Stimulated activated CD8-positive, alpha-beta memory T cell treated with anti-CD3 and anti-CD28 coated beads, Interleukin-4, amount 100 ng/mL, for 1 hour (primary cell): ENCODE measurements at places on chromosomes 1 and 21.

DNA sequence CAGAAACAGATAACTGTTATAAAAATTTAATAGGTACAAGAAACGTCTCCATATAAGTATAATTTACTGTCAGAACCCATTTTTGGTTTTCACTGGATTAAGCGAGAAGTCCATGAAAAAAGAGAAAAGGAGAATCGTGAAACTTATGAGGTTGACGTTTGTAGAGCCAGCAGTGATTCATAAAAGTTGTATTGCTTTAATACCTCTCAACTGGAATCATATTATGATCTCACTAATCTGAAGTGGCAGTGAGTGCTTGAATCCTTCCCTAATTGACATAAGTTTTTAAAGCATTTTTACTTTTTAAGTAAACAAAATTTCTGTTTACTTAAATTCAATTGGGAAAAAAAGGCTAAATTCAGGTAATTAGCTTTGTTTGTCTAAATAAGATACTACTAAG is 315.3 kb downstream of the TPR start:
- no peak for DNase-seq

- no peak for DNase-seq
Observed at GRCh38 chr1:4407851-4408250, 246.6 kb upstream of the AJAP1 start.

GRCh38 chr1:156565519-156565918 is 6.8 kb downstream of the IQGAP3 start:
- DNase-seq = no peak

DNA sequence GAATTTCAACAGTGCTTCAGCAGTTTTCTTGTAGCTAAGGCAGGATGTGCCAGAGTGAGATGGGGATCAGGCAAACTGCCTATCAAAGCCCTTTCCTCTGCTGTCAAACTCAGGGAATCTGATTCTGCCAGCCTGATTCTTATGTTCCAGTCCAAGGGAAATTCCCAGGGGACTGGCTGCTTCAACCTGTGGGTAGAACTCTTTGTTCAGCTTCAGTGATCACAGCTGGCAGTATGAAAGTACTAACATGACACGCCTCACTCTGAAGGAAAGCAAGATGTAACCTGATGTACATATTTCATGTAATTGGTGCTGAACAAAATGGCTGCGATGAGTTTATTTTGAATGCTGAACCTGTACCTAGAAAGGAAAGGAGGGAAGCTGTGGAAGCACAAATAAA is 40.1 kb upstream of the SLC5A9 start:
- DNase-seq = no peak

GRCh38 chr1:164794356-164794755 is 235.4 kb downstream of the PBX1 start:
- no peak for DNase-seq

- DNase-seq = no peak
Observed at GRCh38 chr1:15158506-15159165, 5.1 kb downstream of the TMEM51 start.

DNA sequence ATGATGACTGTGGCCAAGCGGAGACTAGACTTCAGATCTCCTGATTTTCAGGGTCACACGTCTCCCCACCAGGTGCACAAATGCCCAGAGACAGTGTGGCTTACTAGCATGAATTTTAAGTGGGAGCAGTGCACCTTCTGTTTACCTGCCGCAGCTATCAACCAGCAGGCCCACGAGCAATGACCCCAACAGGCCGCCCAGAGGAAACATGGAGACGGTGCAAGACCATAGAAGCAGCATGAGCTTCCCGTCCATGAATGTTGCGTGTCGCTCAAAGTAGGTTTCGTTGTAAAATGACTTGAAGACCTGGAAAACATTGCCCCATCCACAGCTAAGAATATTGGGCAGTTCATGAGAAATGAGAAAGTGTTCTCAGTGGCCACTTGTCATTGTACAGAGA is 3.5 kb downstream of the SLC2A7 start:
- no peak for DNase-seq

DNA sequence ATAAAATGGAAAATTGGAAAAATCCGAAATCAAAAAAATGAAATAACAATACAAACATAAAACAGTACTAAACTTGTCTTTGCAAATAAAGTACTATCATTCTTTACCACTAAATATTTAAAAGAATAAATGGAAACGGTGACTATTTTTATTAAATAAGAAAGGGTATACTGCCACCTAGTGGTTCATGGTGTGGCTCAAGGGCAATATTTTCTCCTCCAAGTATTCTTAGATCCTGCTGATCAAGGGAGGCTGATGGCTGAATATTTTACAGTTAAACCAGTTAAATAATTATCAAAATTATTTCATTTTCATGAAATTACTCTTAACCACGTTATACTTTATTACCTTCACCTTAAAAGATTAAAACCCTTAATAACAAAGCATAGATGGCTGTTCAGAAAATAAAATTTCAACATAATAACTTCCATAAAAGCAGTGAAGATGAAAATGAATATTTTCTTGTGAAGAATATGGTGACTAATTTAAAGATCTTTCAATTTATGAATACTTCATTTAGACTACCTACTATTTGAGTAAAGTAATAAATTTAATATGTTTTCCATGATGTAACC is 1793.9 kb downstream of the NCAM2 start:
- no peak for DNase-seq

GRCh38 chr1:219299420-219299819 is 125.7 kb downstream of the LYPLAL1 start:
- no peak for DNase-seq

DNA sequence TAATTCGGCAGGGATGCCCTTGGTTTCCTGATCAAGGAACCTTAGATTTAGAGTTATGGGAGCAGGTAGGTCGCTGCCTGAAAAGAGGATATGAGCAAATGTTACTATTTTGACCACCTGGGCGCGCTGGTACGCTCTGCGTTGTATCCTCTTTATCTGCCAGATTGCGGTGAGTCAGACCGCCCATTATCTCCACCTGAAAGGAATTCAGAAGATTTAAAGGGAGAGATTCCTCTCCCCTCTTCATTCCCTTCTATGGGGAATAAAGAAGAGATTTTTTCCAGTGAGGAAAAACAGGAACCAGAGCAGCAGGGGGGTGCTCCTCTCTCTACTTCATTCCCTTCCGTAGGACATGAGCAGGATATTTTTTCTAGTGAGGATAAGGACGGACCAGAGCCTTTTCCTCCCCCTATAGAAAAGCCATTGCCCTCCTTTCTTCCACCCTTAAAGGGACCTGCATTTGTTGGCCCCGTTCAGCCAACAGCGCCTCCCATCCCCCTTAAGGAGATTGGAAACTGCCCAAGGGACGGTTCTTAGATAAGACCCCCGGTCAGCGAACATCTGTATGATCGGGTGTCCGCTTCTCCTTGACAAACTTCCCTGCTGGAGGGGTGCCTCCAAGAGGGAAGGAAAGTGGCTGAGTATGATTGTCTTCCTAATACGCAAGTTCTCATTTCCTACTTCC is 34.1 kb downstream of the CLCA1 start:
- no peak for DNase-seq

DNA sequence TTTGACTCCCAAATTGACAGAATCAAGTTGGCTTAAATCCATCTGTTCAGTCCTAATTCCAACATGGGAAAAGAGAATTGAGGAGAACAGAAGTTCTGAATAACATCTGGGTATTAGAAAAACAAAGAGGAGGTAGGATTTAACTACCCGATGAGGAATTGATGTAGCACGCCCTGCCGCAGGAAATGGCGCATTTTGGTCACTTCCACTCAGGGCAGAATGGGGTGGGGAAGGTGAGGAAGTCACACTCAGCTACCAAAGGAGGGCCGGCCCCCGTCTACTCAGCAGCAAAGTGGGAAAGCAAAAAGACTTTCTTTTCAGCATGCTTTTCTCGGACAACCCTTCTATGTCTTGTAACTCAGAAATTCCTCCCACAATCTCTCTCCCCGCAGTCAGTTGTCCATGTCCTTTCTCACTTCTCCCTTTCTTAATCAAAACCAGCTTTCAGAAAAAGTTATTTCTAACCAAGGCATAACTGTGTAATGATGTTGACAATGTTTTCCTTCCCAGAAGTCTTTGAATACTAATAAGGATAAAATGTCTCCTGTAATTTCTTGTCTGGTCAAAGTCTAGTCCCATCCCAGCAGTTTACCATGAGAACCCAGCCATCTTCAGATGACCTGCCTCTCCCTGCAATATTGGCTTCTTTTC is 60.5 kb upstream of the SIPA1L2 start:
- no peak for DNase-seq

- DNase-seq = no peak
Observed at GRCh38 chr21:17461014-17461413, 51.8 kb upstream of the CXADR start.

- no peak for DNase-seq
Observed at GRCh38 chr1:206490771-206491405, 16.4 kb upstream of the RASSF5 start.
